PC-9 (cell line): ENCODE measurements at places on chromosomes 1 and 21. TPM values are rescaled to one million over a fixed set of nuclear protein-coding genes. Genes with fewer than 3 reads are reported as not detected.

The HES4 gene
- 19.2 and 41.8 TPM in 2 replicates for total RNA-seq

DNA sequence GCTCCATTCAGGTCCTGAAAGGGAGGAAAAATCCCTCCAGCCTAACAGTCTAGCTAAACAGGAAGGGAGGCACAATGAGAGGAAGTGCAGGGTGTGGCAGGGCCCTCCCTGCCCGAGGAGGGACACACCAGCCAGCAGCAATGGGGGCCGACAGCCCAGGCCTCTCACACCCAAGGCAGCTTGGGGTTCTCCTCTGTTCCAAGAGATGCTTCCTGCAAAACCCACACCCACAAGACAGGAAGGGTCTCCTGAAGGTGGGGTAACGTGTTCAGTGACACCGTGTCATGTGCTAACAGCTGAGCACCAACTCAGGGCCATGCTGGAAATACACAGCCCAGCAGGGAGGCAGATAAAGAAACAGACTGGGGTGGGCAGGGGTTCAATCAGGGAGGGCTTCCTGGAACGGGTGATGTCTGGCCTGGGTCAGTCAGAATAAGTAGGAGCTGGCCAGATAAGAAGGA is 10.2 kb downstream of the ECE1 start:
- no peaks in the 10 kb centered on the region for H3K4me1 ChIP-seq
- no peaks in the 10 kb centered on the region for H3K27me3 ChIP-seq
- DNase-seq, result no peak
- H3K36me3 ChIP-seq, result no peaks in the 10 kb centered on the region

DNA sequence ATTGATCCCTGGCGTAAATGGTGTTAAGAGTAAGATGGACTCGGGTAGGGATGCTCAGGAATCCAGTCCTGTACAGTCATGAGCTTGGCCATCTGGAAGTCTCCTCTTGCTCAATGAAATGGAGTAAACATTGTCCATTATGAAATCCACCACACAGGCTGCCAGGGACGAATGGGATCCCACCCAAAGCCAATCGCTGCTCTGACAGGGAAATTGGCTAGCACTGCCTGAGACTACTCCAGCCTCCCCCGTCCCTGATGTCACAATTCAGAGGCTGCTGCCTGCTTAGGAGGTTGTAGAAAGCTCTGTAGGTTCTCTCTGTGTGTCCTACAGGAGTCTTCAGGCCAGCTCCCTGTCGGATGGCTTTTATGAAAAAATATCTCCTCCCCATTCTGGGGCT is at the start of gene HSD11B1:
TSS of gene HSD11B1 (plus strand) at position 263 of the 400 bp plus-strand sequence. CDS start at position 360, 97 bp downstream.
- H3K4me1 ChIP-seq, result no peaks in the 10 kb centered on the region

The C4BPA gene
- not detected in 2 replicates for total RNA-seq

- no peaks in the 10 kb centered on the region for H3K27me3 ChIP-seq
- peaks cover 33% of the 10 kb centered on the region for H3K4me1 ChIP-seq
- no peak overlapping the region for H3K27ac ChIP-seq
- H3K4me3 ChIP-seq, result no peak overlapping the region
- no peak for DNase-seq
- no peaks in the 10 kb centered on the region for H3K36me3 ChIP-seq
Measured at GRCh38 chr1:182147136-182147820, 85.8 kb upstream of the ZNF648 start.

GRCh38 chr1:109770331-109771095 is 6.8 kb upstream of the EPS8L3 start:
- H3K27me3 ChIP-seq, result no peaks in the 10 kb centered on the region
- H3K27ac ChIP-seq, result no peak overlapping the region
- peaks cover 18% of the 10 kb centered on the region for H3K4me1 ChIP-seq
- no peaks in the 10 kb centered on the region for H3K36me3 ChIP-seq
- no peak for DNase-seq

DNA sequence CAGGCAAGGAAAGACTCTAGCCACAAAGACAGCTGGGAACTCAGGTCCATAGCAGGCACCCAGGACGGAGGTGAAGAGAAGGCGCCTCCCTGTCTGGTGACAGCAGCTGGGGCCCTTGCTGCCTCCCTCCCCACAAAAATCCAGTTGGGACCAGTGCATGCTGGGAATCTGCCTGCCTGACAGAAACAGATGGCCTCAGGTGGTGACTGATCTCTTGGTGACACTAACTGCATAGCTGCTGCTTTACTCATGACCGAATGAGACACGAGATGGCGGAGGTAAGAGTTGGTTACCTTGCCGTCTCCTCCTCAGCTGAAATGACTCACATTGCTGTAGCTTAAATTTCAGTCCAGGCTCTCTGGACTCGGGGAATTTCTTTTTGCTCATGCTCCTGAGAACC is 130.3 kb downstream of the FGGY start:
- H3K36me3 ChIP-seq, result no peaks in the 10 kb centered on the region
- DNase-seq, result peak; percentile 96
- H3K27ac ChIP-seq, result peak overlapping the region; percentile 76

The CENPF gene
- 102 and 156 TPM in 2 replicates for total RNA-seq

DNA sequence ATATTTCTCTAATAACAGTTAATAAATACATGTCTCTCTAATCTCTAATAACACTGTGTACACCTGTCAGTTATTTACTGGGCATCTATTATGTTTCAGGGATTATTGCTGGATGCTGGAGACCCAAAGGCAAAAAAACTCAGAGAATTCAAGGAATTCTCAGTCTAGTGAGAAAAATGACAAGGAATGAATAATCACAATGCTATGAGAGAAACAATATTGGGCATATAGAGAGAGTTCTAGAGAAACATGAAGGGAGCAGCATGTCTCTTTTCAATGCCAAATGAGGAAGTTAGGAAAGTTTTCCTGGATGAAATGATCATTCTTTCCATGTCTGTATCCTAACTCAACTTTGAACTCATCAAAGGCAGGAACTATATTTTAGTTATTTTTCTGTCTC is 82.8 kb downstream of the TNFSF18 start:
- H3K36me3 ChIP-seq, result no peaks in the 10 kb centered on the region
- H3K4me1 ChIP-seq, result peaks cover 15% of the 10 kb centered on the region; the same call in 1 of the 2 replicates
- H3K27me3 ChIP-seq, result no peaks in the 10 kb centered on the region
- DNase-seq, result no peak
